HS-27A (cell line): ENCODE measurements at places on chromosomes 2 and 18.

- DNase-seq = no peak
These were observed 327 bp downstream of the LTBP1 start for GRCh38 chr2:32947076-32947483.

DNA sequence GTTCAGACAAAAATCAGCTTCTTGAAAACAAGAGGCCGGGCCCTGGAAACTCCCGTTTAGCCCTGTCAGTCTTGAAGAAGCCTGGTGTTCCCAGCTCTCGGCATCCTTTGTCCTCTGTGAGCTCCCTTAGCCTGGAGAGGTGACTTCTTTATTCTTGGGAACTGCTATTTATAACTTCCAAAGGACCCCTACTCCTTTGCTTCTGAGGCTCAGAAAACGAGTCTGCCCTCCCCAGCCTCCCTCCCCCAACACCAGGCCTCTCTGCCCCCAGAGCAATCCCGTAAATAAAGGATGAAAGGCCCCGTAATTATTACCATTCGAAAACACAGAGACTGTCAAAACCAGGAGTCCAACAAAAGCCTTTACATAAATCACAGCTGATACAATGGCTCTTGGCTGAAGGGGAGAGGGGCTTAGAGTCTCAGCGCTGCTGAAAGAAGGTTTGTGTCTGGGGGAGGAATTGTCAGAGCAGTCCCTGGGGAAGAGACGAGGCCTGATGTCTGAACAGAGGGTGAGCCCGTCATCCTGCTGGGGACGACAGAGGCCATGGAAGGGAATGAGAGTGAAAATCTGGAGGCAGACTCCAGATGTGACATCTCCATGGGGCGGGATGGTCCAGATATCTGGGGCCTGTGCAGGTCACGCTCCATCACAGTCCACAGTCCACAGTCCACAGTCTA lies 283.0 kb downstream of the MYCN start:
- DNase-seq = no peak

- DNase-seq = no peak
These were observed 17.3 kb upstream of the ARL5A start for GRCh38 chr2:151845481-151845880.

- no peak for DNase-seq
These were observed 1564.6 kb upstream of the NXPH2 start for GRCh38 chr2:140344838-140345237.

DNA sequence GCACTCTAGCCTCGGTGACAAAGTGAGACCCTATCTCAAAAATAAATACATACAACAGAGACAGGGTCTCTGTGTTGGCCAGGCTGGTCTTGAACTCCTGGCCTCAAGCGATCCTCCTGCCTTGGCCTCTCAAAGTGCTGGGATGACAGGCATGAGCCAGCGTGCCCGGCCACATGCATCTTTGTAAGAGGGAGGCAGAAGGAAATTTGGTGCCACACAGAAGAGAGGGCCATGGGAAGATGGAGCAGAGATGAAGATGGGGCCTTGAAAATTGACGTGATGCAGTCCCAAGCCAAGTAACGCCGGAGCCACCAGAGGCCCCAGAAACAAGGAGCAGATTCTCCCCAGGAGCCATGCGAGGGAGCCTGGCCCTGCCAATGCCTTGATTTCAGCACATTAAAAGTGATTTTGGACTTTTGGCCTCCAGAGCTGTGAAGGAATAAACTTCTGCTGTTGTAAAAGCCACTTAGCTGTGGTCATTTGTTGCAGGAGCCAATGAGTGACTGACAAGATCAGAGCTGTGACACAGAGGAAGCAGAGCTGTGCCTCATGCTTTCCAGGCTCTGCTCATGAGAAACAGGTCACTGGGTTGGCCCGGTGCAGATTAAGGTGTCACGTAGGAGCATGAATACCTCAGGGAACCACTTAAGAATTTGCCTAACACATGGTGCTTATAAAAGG lies 2.7 kb upstream of the SLC66A2 start:
- no peak for DNase-seq

DNA sequence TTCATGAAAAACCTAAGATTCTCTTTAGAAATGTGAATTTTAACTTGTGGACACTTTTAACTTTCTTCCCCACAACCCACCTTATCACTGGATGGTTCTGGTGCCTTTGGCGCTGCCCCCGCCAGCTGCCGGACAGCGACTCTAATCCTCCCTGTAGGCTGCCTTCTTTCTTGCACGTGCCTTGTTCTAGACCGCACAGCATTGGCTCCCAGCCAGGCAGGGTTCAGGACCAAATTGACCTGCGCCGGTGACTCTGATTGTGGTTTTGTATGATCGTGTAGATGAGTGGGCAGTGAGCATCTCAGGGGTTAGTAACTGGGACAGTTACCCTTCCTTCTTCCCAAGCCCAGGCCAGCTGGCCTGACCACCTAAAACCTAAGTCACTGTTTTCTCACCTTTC lies 106.8 kb downstream of the ASAP2 start:
- DNase-seq = no peak

- no peak for DNase-seq
These were observed 452.2 kb downstream of the MBD2 start for GRCh38 chr18:53772293-53772692.

- no peak for DNase-seq
These were observed 33.7 kb downstream of the STARD6 start for GRCh38 chr18:54323970-54324369.

- peak; percentile 69 for DNase-seq
These were observed 219.2 kb downstream of the SRBD1 start for GRCh38 chr2:45391866-45392265.

DNA sequence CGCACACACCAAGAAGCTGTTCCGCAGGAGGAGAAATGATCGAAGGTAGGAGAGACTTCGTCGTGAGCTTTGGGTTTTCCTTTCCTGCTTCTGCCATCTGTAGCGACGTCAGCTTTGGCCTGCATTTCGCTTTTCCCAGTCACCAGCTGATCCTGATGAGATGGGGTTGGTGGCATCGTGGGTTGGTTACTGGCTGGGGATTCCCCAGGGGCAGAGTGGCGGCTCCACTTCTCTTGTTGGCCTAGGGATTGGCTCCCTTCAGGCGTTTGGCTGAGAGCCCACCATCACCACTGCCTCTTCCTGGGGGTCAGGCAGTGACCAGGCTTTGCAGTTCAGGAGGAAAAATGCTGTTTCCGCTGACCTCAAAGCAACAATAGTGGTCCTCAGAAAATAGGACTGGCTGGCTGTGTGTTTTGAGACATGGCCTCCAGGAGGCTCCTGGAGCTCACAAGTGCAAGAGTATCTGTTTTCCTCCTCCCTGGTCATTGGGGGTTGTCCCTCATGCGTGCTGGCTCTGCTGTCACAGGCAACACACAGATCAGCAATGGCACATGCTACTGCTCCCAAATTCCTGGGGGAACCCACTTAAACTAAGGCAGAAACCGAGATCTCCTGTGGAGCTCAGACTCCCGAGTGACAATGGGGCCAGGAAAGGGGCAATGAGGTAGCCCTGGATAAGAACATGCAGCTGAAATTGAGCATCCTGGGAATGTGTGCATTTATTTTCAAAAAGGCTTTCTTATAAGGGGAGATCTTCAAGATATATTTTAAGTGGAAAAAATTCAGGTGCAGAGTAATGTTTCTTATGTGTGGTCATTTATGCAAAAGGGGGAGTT lies 173.0 kb downstream of the CTIF start:
- no peak for DNase-seq

DNA sequence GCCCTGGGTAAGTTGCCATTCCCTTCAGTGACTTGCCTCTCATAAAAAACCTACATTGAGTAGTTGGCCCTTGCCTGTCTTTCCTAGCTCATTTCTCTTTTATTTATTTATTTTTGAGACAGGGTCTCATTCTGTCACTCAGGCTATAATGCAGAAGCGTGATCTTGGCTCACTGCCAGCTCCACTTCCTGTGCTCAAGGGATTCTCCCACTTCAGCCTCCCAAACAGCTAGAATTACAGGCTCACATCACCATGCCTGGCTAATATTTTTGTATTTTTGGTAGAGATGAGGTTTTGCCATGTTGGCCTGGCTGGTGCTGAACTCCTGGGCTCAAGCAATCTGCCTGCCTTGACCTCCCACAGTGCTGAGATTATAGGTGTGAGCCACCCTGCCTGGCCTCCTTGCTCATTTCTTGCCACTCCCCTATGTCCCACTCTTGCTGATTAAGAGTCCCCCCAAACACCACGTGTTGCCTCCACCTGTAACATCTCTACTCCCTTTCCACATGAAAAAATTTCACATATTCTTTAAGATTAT lies 12.6 kb downstream of the EVA1A start:
- no peak for DNase-seq

- peak; percentile 4 for DNase-seq
These were observed 81.0 kb downstream of the SP3 start for GRCh38 chr2:173884025-173884802.

GRCh38 chr2:200693836-200694470 lies 108.1 kb downstream of the AOX1 start:
- DNase-seq = no peak

- no peak for DNase-seq
These were observed 72.9 kb upstream of the SCG2 start for GRCh38 chr2:223674998-223675609.

- DNase-seq = no peak
These were observed 24.4 kb upstream of the RAB31 start for GRCh38 chr18:9683418-9684396.

GRCh38 chr2:231708773-231709635 lies 679 bp downstream of the PTMA start:
- DNase-seq = no peak

GRCh38 chr18:48663096-48663930 lies 124.5 kb downstream of the CTIF start:
- no peak for DNase-seq

DNA sequence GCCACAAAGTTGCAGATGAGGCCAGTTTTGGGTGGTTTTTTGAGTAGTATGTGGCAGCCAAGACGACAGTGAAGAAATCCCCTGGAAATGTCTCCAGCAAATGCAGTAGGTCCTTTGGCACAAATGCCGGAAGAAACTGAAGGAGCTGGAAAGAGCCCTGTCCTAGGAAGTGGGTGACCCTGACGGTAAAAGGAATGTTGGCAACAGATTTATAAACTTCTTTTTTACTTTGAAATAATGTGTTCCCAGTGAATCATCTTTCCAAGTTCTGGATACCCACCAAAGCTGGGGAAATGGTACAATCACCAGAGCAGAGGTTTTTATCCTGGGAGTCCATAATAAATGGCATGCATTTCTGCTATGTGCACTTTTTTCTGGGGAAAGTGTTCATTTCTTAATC lies 112.9 kb downstream of the CSRNP3 start:
- DNase-seq = no peak

- no peak for DNase-seq
These were observed 86.7 kb downstream of the IRS1 start for GRCh38 chr2:226712941-226713340.

DNA sequence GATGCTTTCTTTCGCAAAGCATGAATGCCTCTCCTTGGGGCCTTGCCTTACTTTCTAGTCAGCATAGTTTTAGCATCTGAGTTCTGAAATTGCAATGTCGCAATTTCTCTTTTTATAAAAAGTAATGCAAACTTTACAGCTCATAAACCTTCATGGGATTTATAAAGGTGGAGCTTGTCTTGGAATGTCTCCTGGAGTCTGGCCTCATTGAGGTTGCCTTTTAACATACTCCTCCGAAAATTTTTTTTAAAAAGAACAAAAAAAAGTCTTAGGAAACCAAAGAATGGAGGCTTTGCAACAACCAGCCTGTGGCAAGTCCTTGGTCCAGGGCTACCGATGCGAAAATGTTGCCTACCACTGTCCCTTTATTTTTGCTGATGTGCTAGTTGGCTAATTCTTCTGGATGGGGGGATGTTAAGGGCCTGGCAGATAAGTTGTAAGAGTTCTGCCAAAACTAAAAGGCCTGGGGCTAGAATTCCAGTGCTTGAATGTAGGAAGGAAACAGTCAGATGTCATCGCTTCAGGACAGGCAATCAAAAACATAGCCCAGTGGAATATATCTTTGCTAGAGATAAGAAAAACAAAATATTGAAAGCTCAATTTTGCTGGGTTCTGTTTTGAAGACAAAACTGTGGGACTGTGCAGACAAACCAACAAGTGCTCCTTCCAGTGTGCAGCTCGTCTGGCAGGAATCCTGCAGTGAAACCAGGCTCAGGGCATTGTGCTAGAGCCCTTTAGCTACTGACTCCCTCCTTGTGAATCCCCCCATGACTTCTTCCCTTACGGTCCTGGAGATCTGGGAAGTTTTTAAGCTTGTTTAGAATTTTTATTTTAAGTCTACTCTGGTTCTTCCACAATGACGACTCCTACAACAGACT lies 213.0 kb downstream of the PIEZO2 start:
- DNase-seq = no peak

- DNase-seq = no peak
These were observed 112.9 kb upstream of the CD302 start for GRCh38 chr2:159910951-159911350.

DNA sequence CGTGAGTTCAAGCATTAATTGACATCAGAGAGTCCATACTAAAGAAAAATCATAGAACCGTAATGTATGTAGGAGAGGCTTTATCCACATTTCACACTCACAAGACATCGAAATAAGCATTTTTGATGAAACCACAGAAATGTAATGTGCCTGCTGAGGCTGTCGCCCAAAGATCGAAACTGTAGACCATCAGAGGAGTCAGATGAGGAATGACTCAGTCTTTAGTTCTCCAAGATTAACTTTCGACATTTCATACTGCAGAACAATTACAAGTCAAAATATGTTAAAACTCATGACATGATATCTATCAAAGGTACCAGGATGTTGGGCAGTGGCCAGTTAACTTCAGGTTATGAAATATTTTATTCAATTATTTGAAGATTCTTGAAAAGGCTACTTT lies 79.6 kb downstream of the RAB31 start:
- peak; percentile 66 for DNase-seq

GRCh38 chr18:37400802-37401201 lies 164.8 kb downstream of the CELF4 start:
- DNase-seq = no peak

- DNase-seq = no peak
These were observed 286.6 kb downstream of the MYT1L start for GRCh38 chr2:2044269-2045057.

GRCh38 chr2:66457545-66457944 lies 22.6 kb downstream of the MEIS1 start:
- no peak for DNase-seq

GRCh38 chr18:39962546-39962945 lies 1992.5 kb upstream of the PIK3C3 start:
- DNase-seq = no peak

DNA sequence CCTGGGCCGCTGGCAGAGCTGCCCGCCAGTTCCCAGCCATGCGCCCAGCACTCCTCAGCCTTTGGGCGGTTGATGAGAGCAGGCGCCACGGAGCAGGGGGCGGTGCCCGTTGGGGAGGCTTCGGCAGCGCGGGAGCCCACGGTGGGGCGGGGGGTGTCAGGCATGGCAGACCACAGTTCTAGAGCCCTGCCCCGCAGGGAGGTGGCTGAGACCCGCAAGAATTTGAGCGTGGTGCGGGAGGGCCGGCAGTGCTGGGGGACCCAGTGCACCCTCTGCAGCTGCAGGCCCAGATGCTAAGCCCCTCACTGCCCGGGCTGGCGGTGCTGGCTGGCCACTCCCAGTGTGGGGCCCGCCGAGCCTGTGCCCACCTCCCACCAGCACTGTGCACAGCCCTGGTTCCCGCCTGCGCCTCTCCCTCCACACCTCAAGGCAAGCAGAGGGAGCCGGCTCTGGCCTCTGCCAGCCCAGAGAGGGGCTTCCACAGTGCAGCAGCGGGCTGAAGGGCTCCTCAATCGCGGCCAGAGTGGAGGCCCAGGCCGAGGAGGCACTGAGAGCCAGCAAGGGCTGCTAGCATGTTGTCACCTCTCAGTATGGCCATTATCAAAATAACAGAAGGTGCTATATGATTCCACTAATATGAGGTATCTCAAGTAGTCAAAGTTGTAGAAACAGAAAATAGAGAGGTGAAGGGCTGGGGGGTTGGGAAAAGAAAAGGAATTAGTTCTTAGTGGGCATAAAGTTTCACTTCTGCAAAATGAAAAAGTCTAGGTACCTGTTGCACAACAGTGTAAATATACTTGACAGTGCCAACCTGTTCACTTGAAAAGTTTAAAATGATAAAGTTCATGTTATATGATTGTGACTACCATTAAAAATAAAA lies 72.3 kb downstream of the SH3YL1 start:
- no peak for DNase-seq
